ENCODE measurements at places on chromosomes 7 and 10.

- DNase-seq: no peak
Measured at GRCh38 chr10:37671802-37672201, 185.6 kb downstream of the ZNF248 start.

DNA sequence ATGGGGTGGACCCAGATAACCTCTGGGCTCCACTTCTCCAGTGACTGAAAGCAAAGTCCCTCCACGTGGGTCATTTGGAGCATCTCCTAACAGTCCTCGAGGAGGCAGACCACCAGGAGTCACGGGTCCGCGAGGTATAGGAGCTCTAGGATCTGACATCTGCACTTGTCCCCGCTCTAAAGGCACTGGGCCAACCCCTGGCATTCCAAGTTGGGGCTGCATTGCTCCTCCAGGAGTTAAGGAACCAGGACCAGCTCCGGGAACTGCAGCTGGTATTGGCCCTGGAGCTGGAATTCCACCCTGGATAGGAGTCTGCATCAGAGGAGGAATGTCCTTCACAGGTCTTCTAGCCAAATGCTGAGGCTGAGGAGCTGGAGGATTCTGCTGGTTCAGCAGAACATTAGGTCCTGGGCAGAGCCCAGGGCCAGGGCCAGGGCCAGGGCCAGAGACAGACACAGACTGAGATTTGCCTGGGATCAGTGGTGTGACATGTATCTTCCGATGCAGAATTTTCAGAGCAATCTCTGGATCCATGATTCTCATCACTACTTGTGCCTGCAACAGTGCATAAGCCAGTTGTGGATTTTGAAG lies 827 bp downstream of the CSTF2T start:
- no peak for DNase-seq

DNA sequence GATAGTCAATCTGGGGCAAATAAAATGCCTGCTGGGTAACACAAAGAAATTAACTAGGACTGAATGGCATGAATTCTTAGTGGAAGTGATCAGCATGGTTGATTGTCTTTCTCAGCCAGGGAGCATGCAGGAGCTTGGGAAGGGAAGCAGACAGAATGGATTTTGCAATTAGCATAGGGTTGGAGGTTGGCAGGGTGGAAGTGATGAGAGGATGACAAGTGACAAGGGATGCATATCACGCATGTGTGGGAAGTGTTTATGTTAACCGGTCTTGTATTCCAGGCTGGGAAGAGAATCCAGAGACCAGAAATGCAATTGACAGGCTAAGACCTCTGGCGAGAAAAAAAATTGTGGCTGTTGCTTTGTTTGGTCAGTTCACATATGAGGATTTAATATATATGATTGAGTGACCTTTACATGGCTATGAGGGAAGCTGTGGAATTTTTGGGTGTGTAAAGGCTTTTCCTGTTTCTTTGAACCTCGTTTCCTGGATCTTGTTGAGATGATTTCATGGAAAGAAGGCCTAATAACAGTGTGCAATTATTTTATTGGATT lies 8.3 kb downstream of the MDFIC start:
- peak; percentile 52 for DNase-seq

DNA sequence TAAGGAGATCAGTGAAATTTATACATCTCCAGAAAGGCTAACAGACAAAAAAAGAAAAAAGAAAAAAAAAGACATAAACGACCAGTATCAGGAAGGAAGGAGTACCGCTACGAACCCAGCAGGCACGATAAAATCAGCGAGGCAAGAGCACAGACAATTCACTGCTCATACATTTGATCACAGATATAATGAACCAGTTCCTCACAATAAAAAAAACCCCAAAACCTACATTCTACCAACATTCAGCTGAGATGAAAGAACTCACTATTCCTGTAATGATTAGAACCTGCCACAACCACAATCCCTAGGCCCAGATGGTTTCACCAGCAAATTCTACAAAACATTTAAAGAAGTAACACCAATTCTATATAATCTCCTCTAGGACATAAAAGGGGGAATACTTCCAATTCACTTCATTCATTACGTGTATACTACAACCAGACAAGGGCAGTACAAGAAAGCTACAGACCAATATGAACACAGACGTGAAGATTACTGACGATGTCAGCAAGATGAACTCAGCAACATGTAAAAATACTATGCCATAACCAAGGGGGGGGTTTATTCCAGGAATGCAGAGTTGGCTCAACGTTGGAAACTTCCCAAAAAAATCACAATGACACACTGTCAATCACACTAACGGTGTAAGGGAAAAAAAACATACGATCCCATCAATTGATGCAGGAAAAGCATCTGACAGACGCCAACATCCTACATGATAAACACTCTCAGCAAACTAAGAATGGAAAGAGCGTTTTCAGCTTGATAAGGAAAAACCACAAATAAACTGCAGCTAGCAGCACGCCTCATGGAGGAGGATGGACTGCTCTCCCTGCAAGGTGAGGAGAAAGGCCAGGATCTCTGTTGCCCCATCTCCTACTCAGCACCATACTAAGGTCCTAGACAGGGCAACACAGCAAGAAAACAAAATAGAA lies 256.2 kb downstream of the ELFN1 start:
- no peak for DNase-seq

- DNase-seq: no peak
Measured at GRCh38 chr7:26630941-26631580, 233.3 kb downstream of the SKAP2 start.

- no peak for DNase-seq
Measured at GRCh38 chr10:4291990-4292389, 507.0 kb upstream of the KLF6 start.

DNA sequence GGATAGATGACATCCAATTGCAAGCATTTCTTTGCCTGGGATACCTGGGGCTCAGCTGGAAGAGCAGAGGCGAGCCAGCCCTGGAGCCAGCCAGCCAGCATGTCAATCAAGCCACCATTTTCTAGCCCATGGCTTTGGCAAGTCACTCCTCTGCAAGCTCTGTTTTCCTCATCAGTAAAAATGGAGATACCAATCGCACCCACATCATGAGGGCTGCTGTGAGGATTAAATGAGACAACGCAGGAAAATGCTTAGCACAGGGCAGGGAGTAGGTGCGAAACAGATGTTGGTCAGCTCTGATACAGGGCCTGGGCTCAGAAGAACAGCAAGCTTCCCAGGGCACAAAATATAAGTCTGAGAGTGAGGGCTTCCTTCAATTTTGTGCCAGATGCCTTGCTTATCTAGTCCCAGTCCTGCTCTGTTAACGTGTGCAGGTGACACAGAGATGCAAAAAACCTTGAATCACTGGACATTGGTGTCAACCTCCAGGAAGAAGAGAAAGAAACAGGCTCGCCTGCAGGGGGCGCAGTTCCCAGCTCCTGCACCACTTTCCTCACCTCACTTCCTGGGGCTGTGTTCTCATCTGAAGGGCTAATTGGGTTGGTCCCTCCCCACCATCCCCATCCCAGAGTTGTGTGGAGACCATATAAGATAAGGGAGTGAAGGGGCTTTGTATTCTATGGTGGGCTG lies 72.8 kb upstream of the CACUL1 start:
- DNase-seq: no peak

DNA sequence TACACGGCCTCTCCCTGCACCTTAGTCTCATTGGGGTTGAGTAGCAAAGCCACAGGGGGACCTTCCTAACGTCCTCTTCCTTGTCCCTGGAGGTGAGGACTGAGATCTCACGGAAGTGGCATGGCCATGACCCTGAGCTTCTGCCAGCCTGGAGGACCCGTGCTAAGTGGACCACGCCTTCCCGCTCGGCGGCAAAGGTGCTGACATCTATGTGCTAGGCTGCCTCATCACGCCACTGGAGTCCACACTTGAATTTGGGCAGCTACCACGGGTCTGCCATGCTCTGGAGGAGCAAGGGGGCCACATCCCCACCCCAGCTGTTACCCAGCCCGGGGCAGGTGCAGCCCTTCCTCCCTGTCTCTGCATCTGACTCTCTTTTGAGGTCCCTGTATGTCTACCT lies 15.3 kb downstream of the GHRHR start:
- no peak for DNase-seq

DNA sequence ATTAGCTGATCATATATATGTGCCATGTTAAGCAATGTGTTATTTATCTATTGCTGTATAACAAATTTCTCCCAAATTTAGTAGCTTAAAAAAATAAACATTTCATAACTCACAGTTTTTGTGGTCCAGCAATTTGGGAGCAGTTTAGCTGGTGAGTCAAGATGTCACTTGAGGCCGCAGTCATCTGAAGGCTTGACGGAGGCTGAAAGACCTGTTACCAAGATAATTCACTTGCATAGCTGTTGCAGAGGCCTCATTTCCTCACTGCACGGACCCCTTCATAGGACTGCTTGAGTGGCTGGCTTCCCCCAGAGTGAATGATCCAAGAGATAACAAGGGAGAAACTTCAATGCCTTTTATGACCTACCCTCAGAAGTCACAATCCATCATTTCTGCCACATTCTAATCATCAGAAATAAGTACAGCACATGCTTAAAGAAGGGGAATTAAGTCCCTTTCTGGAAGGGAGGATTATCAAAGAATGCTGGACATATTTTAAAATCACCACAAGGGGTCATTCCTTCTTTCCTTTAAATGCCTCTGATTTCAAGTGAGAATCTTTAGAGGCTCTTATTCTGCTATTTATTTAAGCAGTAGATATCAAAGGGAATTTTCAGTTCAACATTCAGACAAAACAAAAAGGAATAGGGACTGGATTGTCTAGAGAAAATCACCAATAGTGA lies 10.5 kb upstream of the SRPK2 start:
- DNase-seq: peak; percentile 44
